ENCODE measurements at places on chromosomes 1 and 21.

DNA sequence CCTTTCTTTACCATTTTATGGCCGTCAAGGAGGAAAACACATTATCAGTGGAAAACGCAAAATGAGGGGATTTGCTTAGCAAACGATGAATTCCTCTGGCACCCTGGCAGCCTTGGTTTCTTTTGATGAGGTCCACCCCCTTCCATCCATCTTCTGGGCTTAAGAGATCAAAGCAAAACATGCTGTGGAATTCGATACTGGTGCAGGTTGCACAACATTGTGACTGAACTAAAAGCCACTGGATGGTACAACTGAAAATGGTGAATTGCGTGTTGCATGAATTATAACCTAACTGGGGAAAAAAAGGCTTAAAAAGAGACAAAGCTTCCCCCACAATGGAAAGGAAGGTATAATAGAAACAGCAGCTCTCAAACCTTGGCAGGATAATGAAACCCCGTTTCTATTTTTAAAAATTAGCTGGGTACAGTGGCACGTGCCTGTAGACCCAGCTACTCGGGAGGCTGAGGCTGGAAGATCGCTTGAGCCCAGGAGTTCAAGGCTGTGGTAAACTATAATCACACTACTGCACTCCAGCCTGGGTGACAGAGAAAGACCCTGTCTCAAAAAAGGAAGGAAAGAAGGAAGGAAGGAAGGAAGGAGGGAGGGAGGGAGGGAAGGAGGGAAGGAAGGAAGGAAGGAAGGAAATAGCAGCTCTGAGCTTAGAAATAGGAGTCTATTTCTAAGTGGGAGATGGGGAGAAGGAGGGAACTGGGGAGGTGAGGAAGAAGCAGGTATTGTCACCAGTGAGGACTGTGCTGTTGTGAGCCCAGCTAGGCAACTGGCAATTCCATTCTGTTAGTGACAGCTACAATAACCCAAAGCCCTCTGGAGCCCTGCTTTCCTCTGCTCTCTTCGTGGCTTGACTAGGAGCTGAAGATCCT lies 29.0 kb upstream of the LGALS8 start:
- no peak for DNase-seq

- DNase-seq: no peak
Measured at GRCh38 chr1:41712695-41713094, 206.0 kb downstream of the HIVEP3 start.

- DNase-seq: no peak
Measured at GRCh38 chr1:187275985-187276575, 447.3 kb downstream of the PLA2G4A start.

GRCh38 chr1:10958614-10959013 lies 53.8 kb upstream of the TARDBP start:
- no peak for DNase-seq

GRCh38 chr1:33036051-33036525 lies 595 bp downstream of the AK2 start:
- DNase-seq: no peak

- no peak for DNase-seq
Measured at GRCh38 chr1:71273334-71273733, 192.5 kb upstream of the ZRANB2 start.

GRCh38 chr1:180722586-180722985 lies 90.8 kb downstream of the XPR1 start:
- no peak for DNase-seq

DNA sequence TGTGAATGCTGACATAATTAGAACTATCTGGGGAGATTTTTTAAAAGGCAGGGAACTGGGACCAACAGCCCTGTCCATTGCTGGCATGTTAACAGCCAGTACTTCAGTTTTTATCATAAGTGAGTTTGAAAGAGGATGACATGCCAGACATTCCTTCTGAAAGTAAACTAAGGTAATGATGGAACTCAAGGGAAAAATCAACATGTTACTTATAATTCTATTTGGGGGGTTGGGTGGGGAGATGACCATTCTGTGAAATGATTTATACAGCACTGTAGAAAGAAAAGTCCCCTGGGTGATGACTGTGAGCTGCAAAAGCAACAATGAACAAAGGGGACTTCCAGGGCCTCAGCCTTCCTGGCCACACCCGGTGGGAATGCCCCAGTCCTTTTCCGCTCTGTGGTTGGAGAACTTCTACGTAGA lies 5.4 kb upstream of the LAMC2 start:
- DNase-seq: no peak

DNA sequence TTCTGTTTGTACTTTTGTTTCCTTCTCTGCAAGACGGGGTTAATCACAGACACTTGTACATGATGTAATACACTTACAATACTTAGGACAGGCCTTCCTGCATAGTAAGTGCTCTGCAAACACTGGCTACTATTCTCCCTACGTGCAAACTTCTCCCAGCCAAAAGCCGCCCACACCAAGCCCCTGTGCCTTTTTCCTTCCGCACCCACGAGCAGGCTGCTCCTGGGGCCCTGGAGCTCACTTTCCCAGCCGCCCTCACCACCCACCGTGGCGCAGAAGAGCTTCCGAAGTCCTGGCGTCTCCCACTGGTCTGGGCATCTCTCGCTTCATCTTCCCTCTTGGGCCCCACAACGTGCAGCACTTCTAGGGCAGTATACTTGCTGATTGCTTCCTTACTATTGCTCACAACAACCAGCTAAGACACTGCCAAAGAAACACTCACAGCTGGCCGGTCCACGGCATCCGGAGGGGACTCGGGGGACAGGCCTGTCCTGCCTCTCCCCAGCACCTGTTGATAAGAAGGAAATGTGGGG lies 22.5 kb upstream of the GPR157 start:
- no peak for DNase-seq

DNA sequence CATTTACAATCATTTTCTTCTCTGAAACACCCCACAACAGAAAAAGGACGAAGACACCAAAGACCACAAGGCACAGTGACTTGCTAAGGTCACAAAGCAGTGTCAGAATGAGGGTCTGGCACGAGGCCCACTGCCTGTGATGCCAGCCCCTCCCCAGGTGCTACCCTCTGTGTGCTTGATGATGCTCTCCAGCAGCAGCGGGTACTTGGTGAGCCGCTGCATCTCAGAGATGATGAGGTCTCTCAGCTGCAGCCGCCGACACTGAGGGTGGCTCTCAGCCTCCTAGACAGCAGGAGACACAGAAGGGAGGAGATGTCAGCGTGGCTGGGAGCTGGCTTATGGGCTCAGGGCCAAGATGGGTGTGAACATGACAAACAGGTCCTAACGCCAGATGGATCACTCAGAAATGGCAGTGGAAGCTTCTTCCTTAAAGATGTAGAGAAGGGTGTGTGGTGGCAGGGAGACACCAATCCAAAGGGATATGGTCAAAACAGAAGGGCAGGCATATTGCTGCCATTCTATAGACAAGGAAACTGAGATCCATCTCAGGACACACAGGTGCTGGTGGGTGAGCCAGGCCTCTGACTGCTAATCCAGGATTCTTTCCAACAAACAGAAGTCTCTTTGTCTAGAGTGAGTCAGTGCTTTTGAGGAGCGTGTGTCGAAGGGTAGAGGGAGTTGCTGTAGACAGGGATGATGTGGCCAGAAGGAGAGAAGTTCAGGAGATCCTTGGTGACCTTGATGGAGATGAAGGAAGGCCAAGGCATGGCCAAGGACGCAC lies 25.6 kb downstream of the LRRC71 start:
- no peak for DNase-seq

DNA sequence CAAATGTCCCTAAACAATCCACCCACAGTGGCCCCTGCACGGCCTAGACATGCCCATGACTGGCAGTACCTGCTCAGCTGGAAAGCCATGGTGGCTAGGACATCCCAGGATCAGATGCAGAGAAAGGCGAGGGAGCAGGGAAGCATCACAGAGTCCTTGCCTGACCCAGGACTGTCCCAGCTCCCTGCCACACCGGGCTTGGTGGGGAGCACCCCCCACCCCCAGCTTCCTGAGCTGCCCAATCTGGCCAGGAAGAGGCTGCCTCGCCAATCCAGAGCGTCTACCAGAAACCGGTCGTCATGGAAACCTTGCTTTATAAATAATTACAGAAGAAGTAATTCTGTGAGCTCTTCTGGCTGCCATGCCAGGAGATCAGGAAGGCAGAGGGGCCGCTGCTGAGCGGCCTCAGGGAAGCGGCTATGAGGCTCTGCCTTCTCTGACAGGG lies 34.8 kb downstream of the ACOT7 start:
- no peak for DNase-seq

- DNase-seq: no peak
Measured at GRCh38 chr1:182614796-182615454, 10.7 kb upstream of the RGS16 start.

GRCh38 chr1:107430540-107431228 lies 289.8 kb downstream of the NTNG1 start:
- no peak for DNase-seq

DNA sequence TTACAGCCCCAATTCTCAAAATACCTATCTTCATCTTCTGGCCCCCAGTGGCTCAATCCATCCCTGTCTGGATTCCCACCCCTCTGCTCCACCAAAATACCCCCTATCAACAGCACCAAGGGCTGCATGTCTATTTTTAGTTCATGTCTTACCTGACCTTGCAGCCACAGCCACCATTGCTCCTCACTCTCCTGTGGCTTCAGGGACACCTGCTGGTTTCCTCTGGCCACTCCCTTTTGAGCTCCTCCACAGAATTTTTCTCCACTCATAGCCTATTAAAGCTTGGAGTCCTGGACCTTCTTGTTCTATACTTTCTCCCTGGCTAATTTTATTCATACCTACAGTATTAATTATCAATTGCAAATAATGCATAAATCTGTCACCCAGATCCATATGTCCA lies 125.3 kb upstream of the NGF start:
- no peak for DNase-seq

GRCh38 chr1:119549719-119550132 lies 42.7 kb downstream of the HSD3B1 start:
- no peak for DNase-seq

DNA sequence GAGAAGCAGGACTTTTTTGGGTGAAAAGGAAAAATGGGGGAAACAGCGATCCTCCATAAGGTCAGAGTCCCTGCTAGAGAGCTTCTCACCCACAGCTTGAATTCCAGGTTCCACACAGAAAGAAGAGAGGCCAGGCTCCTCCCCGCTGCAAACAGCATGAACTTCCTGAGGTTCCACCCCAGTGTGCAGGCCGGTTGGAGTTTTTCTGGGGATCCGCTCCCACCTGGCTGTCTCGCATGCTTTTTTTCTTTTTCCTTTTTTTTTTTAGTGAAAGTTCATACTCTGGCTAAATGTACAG lies 595.1 kb upstream of the ZP4 start:
- no peak for DNase-seq

GRCh38 chr21:31945546-31945945 lies 72.7 kb downstream of the HUNK start:
- DNase-seq: no peak

DNA sequence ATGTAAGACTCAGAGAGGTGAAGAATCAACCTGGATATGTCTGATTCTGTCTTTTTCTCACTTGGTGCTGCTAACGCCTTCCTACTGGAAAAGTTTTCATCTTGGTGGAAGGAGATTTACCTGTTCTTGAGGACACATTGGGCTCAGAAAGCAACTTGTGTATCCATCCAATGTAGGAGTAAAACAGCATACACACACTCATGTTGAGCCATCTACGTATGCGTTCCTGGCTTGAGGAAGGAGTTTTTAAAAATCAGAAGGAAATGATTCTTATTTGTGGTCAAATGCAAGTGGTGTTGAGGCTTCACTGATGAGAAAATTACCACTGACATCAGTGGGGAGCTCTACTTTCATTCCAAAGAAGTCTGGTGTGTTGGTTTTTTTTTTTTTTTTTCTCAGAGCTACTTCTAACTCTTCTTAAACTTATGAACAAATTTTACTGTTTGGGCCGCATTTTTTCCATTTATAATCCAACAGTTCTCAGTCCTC lies 25.6 kb downstream of the XCL2 start:
- no peak for DNase-seq

GRCh38 chr1:119981986-119982815 lies 85.9 kb upstream of the ADAM30 start:
- DNase-seq: no peak

DNA sequence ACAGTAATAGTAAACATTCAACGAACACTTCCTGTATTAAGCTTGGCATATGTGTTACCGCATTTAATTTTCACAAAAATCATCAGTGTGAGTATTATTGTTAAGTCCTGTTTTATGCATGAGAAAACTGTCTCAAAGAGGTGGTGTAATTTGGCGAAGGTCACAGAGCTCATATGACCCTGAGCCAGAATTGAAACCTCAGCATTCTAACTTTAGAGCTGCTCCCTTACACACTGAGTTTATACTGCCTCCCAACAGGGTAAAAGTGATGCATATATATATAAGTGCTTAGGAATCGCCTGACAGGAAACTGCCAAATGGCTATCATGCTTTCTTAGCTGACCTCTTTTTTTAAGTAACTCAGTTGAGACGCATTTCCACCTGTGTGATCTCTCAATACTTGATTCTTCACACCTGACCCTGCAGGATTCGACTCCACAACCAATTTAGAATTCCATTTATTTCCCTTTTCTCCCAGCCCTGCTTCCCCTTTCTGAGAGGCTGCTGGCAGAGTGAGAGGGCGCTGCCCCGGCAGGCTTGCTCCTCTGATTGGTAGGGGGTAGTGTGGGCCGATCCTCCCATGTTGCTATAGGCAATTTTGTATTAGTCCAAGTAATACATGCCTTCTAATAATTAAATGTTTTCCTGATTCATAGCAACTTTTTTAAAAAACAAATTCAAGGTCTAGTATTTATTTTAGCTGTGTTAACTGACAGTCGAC lies 40.5 kb downstream of the ZBTB40 start:
- DNase-seq: no peak

DNA sequence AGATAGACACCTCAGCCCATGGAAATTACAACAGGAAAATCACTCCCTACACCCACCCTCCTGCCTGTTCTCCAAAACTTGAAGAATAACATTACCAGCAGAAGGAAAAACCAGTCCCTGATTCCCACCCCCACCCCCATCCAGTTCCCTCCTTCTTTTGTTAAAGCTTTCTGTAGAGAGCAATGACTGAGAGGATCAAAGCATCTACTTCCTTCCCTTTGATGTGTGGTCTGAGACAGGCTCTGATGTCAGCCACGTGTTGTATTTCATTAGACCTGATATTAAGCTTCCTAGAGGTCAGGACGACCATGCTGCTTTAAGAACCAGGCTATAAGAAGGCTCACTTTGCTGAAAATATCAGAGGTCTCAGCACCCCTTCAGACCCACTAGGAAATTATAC lies 73.9 kb upstream of the HAO2 start:
- no peak for DNase-seq

DNA sequence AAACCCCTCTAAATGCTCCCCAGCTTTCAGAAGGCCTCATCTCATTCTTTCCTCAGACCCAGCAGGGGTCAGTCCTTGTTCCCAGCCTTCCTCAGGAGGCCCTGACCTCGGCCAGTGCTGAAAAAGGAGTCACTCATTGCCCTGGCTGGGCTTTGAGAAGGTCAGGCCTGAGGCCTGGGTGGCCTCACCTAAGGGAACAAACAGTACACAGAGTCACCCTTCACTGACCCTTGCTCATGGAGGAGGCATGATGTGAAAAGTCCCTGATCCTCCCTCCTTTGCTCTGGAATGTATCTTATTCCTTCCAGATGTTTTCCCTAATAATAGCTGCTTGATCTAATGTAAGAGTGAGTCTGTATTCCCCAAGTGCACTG lies 117.7 kb upstream of the SLC44A3 start:
- DNase-seq: no peak

- DNase-seq: no peak
Measured at GRCh38 chr1:46456411-46456963, 33.1 kb upstream of the DMBX1 start.

GRCh38 chr1:203478231-203478630 lies 2.6 kb downstream of the PRELP start:
- no peak for DNase-seq

Data from cortex of kidney (tissue), 1 donor.